ENCODE measurements at places on chromosomes 11 and 22.

GRCh38 chr11:107593951-107594350 lies 3.0 kb downstream of the ELMOD1 start:
- no peak for DNase-seq

DNA sequence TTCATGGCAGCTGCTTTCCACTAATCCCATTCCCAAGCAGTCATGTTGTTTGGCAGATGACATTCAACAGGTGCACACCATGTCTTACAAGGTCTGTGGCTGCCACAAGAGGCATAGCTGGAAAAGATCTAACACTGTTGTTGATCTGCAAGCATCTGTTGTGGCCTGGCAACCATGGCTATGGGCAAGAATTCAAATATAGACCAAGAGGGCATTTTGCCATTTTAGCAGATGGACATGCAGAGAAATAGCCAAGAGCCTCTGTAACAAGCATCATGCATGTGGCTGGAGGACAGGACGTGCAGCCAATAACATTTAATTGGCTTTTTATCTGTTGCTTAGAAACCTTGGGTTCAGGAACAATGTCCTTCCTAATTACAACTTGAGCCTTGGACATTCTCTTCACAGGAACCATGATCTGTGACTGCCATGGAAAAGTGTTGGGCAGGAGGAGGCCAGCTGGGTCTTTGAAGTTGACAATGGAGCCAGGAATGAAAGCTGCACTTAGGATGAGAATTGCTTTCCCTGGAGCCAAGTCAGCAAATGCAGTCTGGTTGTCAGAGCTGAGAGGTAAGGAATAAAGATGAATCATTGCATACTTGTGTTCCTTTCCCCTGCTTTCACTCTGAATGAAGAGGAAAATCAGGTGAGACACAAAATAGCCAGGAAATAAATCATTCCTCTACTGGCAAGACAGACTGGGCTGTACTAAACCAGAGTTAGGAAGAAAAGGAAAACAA lies 113.6 kb upstream of the ANO5 start:
- no peak for DNase-seq

GRCh38 chr11:134647066-134647743 lies 235.2 kb upstream of the B3GAT1 start:
- no peak for DNase-seq

- no peak for DNase-seq
These were observed 50.2 kb upstream of the RAPSN start for GRCh38 chr11:47499161-47499560.

- DNase-seq, result no peak
These were observed 61.5 kb downstream of the NUP98 start for GRCh38 chr11:3735827-3736226.

GRCh38 chr11:100152766-100153165 lies 534.3 kb upstream of the ARHGAP42 start:
- DNase-seq, result no peak

- no peak for DNase-seq
These were observed 28.2 kb downstream of the MYH9 start for GRCh38 chr22:36359470-36359996.

- DNase-seq, result no peak
These were observed 70.4 kb downstream of the MYO7A start for GRCh38 chr11:77198440-77198849.

DNA sequence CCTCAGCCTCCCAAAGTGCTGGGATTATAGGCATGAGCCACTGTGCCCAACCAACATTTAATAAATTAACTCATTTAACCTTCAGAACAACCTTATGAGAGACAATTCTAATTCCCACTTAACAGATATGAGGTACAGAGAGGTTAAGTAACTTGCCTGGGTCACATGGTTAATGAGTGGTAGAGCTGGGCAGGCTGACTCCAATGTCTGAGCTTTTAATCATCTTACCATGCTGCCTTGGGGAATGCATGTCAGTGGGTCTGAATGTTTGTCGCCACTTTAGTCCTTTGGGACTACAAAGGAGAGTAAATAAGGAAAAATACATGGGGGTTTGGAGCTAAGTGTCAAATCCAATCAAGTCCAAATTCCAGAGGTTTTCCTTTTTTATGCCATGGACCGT lies 11.2 kb upstream of the PIK3C2A start:
- DNase-seq, result no peak

GRCh38 chr11:59053387-59053786 lies 32.7 kb upstream of the GLYATL1B start:
- peak; percentile 17 for DNase-seq

GRCh38 chr22:40238425-40239344 lies 61.0 kb downstream of the TNRC6B start:
- DNase-seq, result no peak

DNA sequence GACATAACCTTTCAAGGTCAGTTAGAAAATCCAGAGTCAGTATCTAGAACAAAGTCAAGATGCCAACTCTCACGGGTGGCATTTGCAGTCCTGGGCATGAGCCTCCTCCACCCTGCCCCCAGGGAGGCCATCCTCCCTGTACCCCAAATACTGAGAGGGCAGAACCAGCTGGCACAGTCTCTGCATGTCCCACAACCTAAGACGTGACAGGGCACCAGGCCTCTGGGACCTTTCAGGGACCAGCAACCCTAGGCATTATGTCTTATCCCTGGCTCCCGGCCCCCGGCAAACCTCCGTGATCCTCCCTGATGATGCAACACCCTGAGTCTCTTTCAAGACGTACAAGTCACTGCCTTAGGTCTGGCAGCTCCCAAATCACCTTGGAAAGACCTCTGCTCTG lies 2.0 kb downstream of the MB start:
- no peak for DNase-seq

- no peak for DNase-seq
These were observed 33.4 kb downstream of the CD82 start for GRCh38 chr11:44598831-44599230.

DNA sequence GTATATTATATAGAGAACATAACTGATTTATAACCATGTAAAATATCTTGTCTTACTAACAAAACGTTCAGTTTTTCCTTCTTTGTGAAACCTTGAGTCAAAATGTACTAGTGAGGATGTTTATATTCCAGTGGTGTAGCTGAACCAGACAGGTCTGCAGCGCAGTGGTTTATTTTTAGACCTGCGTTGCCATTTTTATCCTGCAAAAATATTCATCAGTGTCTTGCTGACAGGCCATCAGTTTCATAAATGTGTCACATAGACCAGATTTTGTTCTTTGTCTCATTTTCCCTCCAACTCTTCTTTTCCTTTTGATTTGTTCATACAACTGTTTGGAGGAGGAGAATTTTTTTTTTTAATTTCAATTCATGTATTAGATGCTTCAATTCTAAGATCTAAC lies 43.1 kb downstream of the HSD17B12 start:
- no peak for DNase-seq

DNA sequence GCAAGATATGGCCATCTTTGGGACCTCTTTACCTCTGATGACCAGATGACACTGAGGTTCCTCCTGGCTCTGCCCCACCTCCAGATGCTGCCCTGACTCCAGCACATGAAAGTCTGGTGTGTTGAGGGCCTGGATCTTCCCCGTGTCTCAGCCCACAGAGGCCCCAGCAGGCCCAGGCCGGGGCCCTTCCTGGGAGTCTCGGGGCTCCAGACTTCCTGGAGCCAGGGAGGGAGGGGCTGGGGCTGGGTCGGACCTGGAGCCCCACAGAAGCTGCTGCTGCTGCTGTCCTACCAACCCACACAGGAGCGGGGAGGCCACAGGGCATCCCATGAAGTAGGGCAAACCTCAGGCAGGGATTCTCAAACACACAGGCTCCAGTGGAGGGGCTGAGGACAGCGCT lies 32.2 kb upstream of the WNT11 start:
- DNase-seq, result no peak

GRCh38 chr22:45314054-45314721 lies 4.5 kb downstream of the FAM118A start:
- no peak for DNase-seq

DNA sequence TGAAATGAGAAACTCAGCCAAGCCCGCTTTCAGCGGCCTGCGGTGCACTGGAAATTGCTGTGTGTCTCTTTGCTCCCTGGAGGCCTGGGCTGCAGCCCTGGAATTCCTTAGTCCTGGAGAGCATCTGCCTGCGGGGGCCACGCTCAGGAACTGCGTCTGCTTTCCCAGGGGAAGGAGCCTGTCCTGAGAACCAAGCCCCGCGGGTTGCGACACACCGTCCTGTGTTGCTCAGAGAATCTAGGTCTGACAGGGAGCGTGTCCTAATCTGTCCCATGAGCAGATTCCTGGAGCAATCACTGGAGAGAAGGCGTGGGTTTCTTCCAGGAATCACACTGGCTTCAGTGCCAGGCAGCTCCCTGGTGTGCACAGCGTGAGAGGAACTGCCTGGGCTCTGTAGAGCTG lies 708.1 kb downstream of the BRD1 start:
- no peak for DNase-seq

DNA sequence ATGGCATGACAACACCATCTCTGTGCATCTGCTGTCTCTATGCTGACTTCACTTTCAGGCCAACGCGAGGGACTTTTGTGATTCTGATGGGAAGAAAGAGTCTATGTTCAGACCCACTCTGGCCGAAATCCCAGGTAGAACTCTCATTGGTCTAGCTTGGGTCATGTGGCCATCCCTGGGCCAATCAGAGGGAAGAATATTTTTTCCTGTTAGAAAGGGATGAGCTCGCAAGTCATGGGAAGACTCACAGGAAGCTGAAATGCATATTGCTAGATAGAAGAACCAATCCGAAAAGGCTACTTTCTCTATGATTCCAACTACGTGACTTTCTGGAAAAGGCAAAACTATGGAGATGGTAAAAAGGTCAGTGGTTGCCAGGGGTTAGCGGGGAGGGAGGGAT lies 56.0 kb upstream of the LINC01488 start:
- DNase-seq, result no peak

DNA sequence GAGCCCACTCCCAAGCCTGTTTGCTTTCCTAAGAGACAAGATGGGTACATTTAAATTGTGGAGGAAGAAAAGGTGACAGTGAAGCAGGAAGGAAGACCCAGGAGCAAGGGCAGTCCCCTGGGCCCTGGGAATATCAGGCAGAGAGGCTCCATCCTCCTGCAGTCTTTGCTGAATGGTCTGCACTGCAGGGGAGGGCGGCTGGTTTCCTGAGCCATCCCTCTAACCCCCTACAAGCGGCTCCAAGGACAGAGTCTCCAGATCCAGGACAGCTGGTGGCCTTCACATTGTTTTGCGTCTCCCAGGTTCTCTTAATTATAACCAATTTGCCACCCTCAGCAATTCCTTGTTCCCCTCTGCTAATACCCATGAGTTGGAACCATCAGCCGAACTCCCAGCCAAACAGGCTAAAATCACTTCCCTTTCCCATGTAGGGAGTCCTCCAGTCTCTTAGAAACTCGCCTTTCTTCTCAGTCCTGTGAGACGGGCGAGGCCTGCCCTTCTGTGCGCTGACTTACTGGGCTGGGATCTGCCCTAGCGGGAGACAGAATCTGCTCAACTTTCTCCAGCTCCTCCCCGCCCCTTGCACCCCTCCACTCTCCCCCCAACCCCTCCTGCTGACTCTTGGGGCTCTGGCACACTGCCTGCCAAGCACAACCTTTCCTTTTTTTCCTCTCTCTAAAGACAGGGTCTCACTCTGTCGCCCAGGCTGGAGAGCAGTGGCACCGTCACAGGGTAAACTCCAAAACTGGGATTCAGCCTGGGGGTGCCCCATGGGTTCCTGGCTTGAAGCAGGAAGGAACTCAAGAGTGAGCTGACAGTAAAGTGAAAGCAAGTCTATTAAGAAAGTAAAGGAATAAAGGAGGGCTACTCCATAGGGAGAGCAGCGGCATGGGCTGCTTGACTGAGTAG lies 53.4 kb upstream of the EMID1 start:
- DNase-seq, result no peak

DNA sequence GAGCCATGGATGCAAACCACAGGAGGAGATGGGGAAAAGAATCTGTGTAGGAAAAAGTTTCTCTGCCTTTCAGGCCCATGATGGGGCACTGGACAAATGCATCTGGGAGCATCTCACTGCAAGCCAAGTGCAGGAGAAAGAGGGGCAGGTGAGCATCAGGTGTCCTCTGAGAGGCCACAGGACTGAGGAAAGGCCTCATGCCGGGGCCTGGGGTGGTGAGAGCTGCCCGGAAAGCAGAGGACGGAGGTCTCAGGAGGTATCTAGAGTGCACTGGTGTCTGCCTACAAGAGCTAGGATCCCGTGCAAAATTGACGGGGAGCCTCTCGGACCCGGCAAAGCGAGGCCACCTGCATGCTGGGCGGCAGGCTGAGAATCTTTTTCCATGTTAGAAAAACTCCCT lies 73.9 kb downstream of the CTTN start:
- DNase-seq, result no peak

GRCh38 chr22:44419429-44419828 lies 78.6 kb downstream of the RTL6 start:
- DNase-seq, result no peak

- DNase-seq, result no peak
These were observed 28.2 kb upstream of the RAB1B start for GRCh38 chr11:66239998-66240780.

DNA sequence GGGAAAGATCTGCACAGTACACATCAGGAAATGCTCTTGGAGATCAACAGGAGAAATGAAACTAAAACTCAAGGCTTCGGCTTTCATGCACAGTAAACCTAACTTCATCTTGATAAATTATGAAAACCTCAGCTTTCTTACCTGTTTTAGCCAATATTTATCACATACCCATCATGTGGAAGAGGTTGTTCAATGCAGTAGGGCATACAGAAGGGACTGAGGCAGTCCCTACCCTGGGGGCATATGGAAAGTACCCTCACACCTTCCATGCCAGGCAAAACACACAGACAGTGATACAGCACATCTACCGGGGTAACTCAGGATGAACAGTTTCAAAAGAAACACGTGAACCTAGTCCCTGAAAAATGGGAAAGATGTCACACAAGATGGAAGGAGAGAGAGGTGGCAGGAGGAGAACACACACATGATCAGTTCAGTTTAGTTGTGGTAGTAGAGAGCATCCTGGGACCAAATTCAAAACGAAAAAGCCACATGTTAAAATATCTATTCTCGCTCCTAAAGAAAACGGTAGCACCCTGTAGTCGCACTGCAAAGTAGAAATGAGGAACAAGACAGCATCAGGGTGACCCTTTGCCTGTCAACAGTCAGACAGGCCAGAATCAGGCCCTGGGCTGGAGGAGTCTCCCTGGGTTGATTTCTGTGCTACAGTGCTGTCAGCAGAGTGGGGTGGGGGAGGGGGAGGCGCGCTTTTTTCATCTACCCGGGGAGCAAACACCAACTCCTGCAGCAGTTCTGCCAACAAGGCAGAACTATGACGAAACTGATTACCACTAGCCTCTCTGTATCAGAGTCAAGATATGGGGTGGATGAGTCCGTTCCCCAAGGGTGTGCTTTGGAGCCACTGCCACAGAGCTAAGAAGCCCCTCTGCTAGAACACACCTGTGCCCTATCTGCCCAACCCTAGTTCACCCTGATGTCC lies 1.3 kb downstream of the HIRA start:
- DNase-seq, result no peak

Data from NCI-H187 (cell line).